Activated T-helper 1 cell treated with anti-CD3 and anti-CD28 coated beads, Interleukin-2, amount 50 U/mL, for 16 hours (primary cell): ENCODE measurements at places on chromosomes 1 and 21.

GRCh38 chr1:10969267-10969970, 43.0 kb upstream of the TARDBP start:
- no peak for DNase-seq

DNA sequence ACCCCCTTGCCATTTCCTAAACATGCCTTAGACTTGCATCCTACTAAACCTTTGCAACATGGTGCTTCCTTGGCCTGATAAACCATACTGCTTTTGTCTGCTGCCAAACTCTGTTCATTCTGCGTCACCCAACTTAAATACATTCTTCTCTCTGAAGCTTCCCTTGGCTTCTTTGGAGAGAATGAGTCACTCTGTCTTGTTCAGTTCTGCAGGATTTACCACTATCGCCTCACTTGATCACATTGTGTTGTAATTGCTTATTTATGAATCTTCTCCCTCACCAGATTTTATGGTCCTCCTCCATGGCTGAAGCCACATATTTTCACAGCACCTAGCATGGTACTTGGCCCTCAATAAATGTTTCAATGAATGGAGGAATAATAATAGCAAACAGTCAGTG, 21.7 kb upstream of the TUT4 start:
- DNase-seq = no peak

GRCh38 chr1:192550922-192551534, 24.5 kb upstream of the RGS1 start:
- DNase-seq = no peak

DNA sequence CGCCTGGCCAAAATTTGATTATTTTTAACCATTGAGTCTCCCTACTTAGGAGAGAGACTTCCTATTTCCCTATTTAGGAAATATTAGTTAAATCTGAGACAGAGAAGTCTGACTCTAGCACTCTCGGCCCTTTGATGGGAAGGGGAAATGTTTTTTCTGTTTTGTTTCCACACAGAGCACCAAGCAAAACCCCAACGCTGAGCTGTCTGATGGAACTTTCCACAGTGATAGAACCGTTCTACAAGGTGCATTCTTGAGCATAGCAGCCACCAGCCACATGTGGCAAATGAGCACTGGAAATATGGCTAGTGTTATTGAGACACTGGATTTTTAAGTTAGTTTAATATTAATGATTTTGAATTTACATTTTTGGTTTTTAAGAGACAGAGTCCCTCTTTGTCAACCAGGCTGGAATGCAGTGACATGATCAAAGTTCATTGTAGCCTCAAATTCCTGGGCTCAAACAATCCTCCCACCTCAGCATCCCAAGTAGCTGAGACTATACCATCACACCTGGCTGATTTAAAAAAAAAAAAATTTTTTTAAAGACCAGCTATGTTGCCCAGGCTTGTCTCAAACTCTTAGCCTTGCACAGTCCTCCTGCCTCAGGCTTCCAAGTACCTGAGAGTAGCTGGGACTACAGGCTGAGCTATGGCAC, 77.3 kb upstream of the GALNT2 start:
- DNase-seq = no peak

DNA sequence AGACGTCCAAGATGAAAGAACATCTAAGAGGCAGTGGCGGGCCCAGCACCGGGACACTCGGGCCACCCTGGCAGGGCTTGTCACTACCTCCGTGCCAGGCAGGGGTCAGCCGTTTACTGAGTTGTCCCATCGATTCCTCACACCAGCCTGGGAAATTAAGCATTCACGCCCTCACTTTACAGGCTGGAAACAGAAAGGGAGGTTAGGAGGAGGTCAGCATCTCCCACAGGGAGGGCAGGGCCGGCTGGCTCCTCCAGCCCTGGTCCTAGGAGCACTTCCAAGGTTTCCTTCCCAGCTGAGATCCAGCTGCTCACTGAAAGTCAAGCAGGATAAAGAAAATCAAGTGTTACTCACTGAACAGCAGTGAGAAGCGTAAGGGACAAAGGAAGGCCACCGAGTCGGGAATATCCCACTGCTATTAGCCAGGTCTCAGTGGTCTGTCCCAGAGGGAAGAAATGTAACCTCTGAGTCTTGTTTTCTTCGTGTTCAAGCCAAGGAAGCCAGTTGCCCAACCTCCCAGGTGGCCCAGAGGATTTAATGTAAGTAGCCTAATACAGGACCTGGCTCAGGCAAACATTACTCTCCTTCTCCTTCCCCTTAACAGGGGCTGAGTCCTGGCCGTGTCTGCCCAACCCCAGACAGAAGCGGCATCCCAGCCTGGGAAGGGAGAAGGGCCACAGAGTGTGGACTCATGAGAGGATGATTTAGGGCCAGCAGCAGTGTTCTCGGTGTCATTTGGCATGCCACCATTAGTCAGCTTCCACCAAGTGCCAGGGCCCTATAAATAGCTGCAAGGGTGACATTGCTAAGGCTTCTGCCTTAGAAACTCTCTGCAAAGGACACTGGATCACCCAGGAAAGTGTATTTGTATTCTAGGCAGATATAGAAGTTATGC, 203.1 kb upstream of the GALNT2 start:
- DNase-seq = no peak

DNA sequence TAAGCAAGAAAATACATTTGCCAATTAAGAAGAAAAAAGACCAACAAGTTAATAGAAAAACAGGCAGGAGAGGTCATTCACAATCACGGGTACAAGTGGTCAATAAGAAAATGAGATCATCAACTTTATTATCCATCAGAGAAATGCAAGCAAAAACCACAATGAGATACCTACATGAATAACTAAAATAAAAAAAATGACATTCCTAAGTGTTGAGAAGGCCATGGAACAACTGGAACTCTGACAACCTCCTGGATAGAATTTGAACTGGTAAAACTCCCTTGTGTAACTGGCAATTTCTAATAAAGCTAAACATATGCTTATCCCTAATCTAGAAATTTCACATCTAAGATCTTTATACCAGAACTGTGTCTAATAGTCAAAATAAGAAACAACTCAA, 135.4 kb upstream of the BACE2 start:
- DNase-seq = no peak

DNA sequence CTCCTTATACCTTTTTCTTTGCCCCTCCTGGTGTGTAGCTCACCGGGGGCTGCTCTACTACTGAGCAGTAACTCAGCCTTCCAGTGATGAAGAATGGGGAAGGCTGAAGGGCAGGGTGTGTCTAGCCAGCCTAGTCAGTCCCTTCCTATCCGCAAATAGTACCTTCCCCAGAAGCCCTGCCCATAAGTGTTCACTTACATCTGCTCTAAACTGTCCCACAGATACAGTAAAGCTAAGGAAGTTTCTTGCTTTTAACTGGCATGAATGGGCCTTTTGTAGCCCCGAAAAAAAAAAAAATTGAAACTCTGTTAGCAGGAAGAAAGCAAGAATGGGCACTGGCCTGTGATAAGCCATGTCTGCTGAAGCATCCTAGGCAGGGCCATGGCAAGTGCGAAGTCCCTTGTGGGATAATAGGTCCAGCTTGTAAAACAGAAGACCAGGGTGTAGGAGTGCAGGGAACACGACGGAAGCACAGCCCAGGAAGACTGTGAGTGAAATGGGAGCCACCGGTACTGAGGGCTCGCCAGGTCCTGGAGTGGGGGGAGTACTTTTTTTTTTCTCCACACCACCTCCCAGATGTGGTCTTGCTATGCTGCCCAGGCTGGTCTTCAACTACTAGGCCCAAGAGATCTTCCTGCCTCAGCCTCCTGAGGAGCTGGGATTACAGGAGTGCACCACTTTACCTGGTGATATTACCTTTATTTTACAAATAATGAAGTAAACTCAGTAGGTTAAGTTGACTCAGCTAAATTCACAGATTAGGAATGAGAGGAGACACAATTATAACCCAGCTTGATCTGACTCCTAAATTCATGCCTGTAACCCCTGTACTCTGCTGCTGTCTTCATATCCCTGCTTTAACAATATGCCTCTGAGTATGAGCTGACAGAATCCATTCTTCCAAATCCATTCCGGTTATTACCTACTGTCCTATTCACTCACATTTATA, 347.5 kb downstream of the SMYD3 start:
- DNase-seq = no peak

- no peak for DNase-seq
These were observed 3.6 kb downstream of the CPLANE2 start for GRCh38 chr1:16233431-16233830.

DNA sequence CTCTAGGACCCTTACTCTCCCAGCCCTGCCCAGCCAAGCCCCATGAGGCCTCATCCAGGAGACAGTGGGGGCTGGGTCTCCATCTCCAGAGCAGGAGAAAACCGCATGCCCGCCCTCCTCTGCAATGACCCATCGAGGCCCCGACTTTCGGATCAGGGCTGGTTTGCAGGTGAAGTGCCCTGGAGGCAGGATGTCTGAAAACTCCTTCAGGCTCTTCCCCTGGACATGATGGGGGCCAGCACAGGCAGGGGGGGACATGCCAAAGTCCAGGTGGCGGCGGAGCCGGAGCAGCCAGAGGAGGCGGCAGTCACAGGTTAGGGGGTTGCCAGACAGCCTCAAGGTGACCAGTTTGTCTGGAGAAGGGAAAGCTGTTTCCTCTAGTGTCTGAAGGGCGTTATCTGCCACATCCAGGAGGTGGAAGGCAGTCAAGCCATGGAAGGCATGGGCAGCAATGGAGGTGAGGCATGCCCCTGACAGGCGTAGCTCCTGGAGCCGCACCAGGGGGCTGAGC, 3.9 kb downstream of the LINGO4 start:
- DNase-seq = no peak

DNA sequence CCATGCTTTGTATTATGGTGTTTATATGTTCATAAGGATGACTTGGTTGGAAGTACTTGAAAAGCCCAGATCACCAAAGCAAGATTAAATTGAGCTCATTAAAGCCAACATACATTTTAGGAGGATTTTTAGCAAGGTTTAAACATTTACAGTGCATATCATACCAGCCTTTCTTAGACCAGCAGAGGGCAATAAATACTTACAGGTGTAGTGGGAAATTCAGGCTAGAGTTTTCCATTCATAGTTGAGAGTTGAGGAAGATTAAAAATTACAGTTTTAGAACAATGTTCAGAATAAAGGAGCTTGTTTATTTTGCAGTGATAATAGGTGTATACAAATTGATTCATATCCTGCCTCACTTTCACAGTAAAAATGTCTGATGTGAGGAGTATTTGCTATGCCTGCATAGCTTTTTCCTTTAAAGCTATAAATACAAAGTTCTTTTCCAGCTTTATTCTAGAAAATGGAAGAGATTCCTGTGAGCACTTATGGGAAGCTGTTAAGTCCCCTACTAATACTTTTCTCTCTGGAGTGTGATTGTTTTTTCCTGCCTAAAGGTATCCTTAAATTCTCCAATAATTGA, 35.3 kb downstream of the DTL start:
- no peak for DNase-seq

GRCh38 chr1:98421085-98421435, 240.5 kb upstream of the SNX7 start:
- no peak for DNase-seq

DNA sequence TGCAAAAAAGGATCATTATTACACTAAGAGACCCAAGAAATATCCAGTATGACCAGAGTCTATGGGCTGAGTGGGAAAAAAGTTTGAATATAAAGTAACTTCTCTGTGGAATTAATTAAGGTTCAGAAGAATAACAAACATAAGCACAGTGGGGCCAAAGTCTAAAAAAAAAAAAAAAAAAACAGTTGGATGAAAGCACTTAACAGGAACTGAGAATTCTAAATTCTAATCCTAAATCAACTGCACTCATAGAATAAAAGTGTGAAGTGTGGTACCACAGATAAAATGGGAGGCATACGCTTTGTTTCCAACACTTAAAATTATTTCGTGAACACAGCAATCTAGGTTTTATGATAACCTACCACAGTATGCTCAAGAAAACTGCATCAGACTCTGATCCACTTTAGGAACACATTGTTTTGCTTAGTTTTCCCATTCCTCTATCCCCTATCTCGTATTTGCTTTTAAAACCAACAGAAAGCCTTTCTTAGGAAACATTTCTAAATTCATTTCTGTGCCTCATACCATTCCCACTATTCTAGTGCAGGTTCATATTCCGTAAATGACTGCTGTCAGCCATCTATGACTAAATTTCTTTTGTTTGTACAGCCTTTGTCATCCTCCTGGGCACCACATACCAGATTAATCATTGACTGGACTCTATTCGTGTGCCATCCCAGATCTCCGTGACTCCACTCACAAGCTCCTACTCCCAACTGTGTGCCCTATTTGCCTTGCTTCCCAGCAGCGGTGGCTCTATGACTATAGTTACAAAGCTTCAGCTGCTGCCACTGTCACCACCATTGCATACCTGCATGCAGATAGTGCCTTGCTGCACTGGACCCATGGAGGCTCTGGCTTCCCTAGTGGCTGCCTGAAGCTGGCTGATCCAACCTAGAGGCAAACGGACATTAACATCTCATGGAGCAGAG, 24.9 kb downstream of the CHML start:
- no peak for DNase-seq

DNA sequence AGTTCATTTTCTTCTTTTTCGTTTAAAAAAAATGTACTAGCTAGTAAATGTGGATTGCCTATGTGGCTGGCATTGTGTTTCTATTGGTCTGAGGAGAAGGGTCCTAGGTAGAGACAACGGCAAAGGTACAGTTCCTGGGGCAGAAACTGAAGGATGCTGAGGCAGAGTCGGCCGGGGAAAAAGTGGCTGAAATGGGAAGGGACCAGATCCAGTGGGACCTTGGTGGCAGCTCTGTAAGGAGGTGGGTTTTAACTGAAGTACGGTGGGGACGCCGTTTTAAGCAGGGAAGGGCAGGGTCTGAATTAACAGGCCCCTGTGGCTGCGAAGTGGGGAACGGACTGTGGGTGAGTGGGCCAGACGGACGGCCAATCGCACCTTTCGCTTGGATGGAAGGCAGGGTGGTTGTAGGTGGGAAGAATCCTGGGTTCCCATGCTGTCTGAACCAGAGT, 420 bp upstream of the VPS13D start:
- no peak for DNase-seq

DNA sequence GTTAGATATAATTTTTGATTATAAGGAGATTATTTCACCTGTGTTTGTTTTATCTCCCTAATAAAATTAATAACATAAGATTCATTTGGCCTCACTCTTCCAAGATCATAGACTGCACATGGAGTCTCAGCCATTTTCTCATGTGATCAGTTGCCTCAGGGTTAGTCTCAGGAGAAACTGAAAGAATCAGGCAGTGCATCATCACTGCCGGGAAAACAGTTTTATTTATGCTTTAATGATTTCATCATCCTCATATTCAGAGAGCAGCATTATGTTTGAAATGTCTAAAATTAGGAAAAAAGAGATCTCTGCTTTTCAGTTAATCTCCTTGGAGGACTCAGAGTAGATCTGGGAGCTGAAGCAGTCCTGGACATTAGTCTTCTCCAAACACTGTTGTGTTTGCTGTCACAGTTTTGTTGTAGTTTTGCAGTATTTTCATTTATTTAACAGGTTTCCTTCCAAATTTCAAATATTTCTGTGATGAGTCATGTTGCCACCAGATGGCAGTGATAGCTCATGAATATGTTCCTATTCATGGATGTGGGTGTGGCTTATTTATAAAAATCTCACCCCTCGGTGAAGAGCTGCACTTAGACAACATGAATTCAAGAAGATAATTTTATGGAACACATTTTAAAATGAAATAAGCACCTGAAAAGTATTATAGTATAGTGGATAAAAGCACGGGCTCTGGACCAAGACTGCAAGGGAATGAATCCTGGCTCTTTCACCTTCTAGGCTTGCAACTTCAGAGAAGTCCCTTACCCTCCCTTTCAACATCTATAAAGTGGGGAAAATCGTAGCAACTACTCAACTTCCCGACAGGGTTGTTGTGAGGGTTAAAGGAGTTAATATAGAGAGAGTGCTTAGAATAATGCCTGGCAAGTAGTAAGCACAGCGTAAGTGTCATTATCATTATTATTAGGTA, 31.2 kb downstream of the CHD1L start:
- no peak for DNase-seq
